ENCODE measurements at places on chromosomes 1 and 21.

DNA sequence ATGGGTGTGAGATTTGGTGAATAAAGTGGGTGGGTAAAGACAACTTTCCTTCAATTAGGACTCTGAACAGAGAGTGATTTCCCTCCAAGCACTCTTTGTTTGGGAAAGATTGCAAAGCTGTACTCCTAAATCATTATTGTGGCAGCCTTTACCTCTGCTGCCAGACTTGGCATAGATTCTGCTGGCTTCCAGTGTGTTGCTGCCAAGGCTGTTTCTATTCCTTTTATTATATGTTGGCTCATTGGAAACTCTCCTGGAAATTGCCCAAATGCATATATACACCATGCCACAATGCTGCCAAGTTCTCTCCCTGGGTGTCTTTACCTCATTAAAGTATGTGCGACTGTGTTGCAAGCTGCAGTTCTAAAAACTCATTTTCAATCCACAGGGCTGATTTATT lies 668.0 kb downstream of the MRPL39 start:
- H3K4me3 ChIP-seq, result no peak overlapping the region
- H3K36me3 ChIP-seq, result no peaks in the 10 kb centered on the region
- no peaks in the 10 kb centered on the region for H3K4me1 ChIP-seq
- no peaks in the 10 kb centered on the region for H3K27me3 ChIP-seq
- H3K27ac ChIP-seq, result no peak overlapping the region
- no peak for DNase-seq

GRCh38 chr1:212899845-212900244 lies 41.8 kb downstream of the FLVCR1 start:
- no peak for DNase-seq
- no peak overlapping the region for H3K4me3 ChIP-seq
- no peak overlapping the region for H3K27ac ChIP-seq

GRCh38 chr21:32687643-32688345 lies 40.0 kb downstream of the SYNJ1 start:
- H3K4me3 ChIP-seq, result no peak overlapping the region
- no peak for DNase-seq
- H3K27me3 ChIP-seq, result no peaks in the 10 kb centered on the region
- no peaks in the 10 kb centered on the region for H3K4me1 ChIP-seq
- peaks cover 15% of the 10 kb centered on the region for H3K36me3 ChIP-seq
- no peak overlapping the region for H3K27ac ChIP-seq

- no peak overlapping the region for H3K27ac ChIP-seq
- no peak overlapping the region for H3K4me3 ChIP-seq
- H3K36me3 ChIP-seq, result no peaks in the 10 kb centered on the region
- DNase-seq, result no peak
- peaks cover 6% of the 10 kb centered on the region for H3K4me1 ChIP-seq
Observed at GRCh38 chr1:53377438-53377841, 49.6 kb upstream of the LRP8 start.

DNA sequence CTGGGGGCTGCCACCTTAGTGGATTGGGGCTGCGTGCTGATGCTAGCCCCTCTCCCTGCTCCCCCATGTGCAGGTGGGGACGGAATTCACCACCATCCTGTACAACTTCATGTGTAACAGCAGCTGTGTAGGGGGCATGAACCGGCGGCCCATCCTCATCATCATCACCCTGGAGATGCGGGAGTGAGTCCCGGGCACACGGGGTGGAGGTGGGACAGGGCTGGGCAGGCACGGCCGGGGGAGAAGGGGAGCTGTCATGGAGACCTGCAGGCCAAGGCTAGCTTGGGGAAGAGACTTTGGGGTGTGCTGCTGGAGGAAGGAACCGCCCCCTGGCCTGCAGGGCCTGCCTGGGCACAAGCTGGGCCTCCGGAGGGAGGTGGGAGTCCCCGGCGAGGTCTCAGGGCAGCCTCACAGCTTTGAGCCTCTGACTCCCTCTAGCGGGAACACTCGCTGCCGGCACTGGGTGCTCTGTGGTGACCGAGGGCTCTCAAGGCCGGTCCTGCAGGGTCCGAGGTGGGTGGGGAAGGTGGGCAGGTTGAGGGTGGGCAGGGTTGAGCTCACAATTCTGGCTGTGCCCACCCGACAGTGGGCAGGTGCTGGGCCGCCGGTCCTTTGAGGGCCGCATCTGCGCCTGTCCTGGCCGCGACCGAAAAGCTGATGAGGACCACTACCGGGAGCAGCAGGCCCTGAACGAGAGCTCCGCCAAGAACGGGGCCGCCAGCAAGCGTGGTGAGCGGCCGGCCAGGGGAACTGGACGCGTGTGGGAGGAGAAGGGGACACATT lies 25.0 kb upstream of the CCDC27 start:
- no peaks in the 10 kb centered on the region for H3K4me1 ChIP-seq
- no peaks in the 10 kb centered on the region for H3K36me3 ChIP-seq
- H3K27ac ChIP-seq, result no peak overlapping the region

GRCh38 chr1:228315945-228316588 lies 90.6 kb downstream of the TRIM11 start:
- no peaks in the 10 kb centered on the region for H3K36me3 ChIP-seq
- DNase-seq, result no peak
- H3K4me1 ChIP-seq, result no peaks in the 10 kb centered on the region
- no peak overlapping the region for H3K27ac ChIP-seq
- no peaks in the 10 kb centered on the region for H3K27me3 ChIP-seq

GRCh38 chr1:217343907-217344306 lies 287.0 kb downstream of the GPATCH2 start:
- H3K36me3 ChIP-seq, result no peaks in the 10 kb centered on the region
- H3K27me3 ChIP-seq, result peaks cover 7% of the 10 kb centered on the region
- DNase-seq, result no peak
- H3K27ac ChIP-seq, result no peak overlapping the region

DNA sequence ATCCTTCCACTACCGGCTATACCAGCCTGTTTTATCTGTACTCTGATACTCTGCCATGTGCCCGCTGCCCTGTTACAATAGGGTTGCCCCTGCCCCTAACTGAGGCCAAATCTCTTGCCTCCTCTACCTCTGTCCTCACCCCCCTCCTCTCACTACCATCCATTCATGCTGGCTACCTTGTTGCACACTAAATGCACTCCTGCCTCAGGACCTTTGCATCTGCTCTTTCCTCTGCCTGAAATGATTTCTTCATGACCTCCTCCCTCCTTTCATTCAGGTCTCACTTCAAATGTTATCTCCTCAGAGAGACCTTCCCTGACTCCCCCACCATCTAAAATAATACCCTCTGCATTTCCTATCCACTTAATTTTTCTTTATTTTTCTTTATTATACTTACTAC lies 7.7 kb upstream of the SYDE2 start:
- H3K4me1 ChIP-seq, result peaks cover 12% of the 10 kb centered on the region
- H3K36me3 ChIP-seq, result no peaks in the 10 kb centered on the region
- no peak overlapping the region for H3K27ac ChIP-seq
- H3K4me3 ChIP-seq, result no peak overlapping the region
- DNase-seq, result no peak
- H3K27me3 ChIP-seq, result no peaks in the 10 kb centered on the region

GRCh38 chr1:113252166-113252565 lies 138.1 kb upstream of the MAGI3 start:
- no peak for DNase-seq
- H3K36me3 ChIP-seq, result no peaks in the 10 kb centered on the region
- no peak overlapping the region for H3K27ac ChIP-seq

- H3K36me3 ChIP-seq, result peaks cover 31% of the 10 kb centered on the region
- no peaks in the 10 kb centered on the region for H3K27me3 ChIP-seq
- DNase-seq, result peak; percentile 93
- peak overlapping the region; percentile 45 for H3K27ac ChIP-seq
- peaks cover 61% of the 10 kb centered on the region for H3K4me1 ChIP-seq
- H3K4me3 ChIP-seq, result no peak overlapping the region
Observed at GRCh38 chr1:154176337-154176736, 15.6 kb downstream of the TPM3 start.

DNA sequence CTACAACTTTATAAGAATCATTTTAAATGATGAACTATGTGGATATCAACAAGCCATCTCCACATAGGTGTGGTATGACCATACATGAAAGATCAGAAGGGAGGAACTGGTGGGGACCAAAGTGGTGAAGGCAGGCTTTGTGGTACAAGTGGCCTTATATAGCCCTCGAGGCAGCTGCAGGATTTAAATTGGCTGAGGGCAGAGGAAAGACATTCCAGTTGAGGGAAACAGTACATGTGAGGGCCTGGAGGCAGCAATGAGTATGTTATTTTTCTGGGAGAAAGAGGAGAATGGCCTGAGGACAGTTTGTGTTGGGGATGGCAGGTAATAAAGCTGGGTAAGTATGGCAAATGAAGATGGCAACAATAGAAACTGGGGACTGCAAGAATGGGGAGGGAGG lies 17.1 kb downstream of the OSCP1 start:
- no peak overlapping the region for H3K27ac ChIP-seq
- no peaks in the 10 kb centered on the region for H3K27me3 ChIP-seq
- no peaks in the 10 kb centered on the region for H3K4me1 ChIP-seq
- H3K4me3 ChIP-seq, result no peak overlapping the region
- H3K36me3 ChIP-seq, result no peaks in the 10 kb centered on the region

DNA sequence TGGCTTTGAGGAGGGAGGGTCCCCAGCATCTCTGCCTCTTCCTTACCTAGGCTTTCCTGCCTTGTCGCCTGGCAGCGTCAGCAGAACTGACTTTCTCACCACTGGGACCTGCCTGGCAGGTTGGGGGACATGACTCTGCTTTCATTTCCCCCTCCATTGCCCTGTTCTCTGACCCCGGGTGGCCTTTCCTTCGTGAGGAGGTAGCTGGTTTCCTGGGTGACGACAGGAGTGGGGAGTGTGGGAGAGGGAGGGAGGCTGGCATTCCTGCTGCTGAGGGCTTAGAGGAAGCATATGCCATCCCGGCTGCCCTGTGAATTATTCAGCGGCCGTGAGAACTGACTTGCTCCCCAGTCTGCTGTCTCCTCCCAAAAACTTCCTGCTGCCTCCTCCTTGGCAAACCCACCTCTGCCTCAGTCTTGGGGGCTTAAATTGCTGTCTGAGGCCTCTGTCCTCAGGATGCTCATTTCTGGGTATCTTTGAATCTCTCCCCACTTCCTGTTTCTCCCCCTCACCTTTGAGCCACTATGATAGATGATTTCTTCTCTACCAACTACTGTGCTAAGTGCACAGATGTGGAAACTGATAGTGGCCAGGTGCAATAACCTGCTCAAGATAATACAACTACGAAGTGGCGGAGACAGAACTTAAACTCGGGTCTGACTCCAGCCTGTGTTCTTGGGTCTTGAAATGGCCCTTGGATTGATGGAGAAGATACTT lies 182.0 kb upstream of the CSF3R start:
- no peaks in the 10 kb centered on the region for H3K36me3 ChIP-seq
- no peak overlapping the region for H3K27ac ChIP-seq
- peaks cover 4% of the 10 kb centered on the region for H3K27me3 ChIP-seq
- no peaks in the 10 kb centered on the region for H3K4me1 ChIP-seq
- H3K4me3 ChIP-seq, result no peak overlapping the region

DNA sequence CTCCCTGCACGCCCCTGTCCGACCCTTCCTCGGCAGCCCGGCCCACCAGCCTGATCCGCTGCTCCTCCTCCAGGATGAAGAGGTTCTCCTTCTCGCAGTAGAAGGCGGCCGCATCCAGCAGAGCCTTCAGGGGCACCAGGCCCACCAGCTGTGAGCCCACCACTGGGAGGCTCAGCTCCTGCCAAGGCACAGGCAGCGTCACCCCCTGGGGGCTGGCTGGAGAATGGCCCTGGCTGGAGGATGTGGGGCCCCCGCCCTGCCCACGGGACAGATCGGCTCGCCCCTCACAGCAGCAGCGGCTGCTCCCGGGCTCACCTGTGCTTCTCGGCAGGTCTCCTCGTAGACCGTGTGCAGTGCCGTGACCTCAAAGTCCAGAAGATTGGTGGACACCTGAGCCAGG lies 5.3 kb downstream of the FTCD start:
- no peaks in the 10 kb centered on the region for H3K36me3 ChIP-seq
- no peaks in the 10 kb centered on the region for H3K4me1 ChIP-seq
- H3K27me3 ChIP-seq, result no peaks in the 10 kb centered on the region
- H3K27ac ChIP-seq, result no peak overlapping the region
- no peak for DNase-seq

GRCh38 chr1:93620841-93621210 lies 60.8 kb downstream of the BCAR3 start:
- H3K36me3 ChIP-seq, result peaks cover 6% of the 10 kb centered on the region
- peak; percentile 39 for DNase-seq
- peaks cover 82% of the 10 kb centered on the region for H3K4me1 ChIP-seq
- H3K27me3 ChIP-seq, result no peaks in the 10 kb centered on the region
- no peak overlapping the region for H3K4me3 ChIP-seq

DNA sequence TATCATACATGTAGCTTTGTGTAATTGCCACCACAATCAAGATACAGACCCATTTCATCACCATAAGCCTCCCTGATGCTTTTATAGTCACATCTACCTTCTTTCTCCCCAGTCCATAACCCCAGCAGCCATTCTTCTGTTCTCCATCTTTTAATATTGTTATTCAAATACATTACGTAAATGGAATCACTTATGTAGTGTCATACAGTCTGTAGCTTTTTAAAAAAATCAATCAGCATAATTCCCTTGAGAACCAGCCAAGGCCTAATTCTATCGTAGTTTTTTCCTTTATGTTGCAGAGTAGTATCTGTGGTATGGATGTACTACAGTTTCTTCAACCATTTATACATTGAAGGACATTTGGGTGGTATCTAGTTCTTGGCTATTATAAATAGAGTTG lies 31.6 kb upstream of the WDR26 start:
- H3K36me3 ChIP-seq, result no peaks in the 10 kb centered on the region
- H3K27ac ChIP-seq, result no peak overlapping the region
- DNase-seq, result no peak
- H3K27me3 ChIP-seq, result no peaks in the 10 kb centered on the region
- H3K4me3 ChIP-seq, result no peak overlapping the region
- no peaks in the 10 kb centered on the region for H3K4me1 ChIP-seq

- H3K27ac ChIP-seq, result peak overlapping the region; percentile 93
Observed at GRCh38 chr1:1374589-1374928, 448 bp downstream of the AURKAIP1 start.

- H3K27me3 ChIP-seq, result no peaks in the 10 kb centered on the region
- no peaks in the 10 kb centered on the region for H3K36me3 ChIP-seq
- no peak for DNase-seq
- H3K4me1 ChIP-seq, result no peaks in the 10 kb centered on the region
- H3K27ac ChIP-seq, result no peak overlapping the region
Observed at GRCh38 chr1:45297666-45298356, 28.9 kb upstream of the HPDL start.

- no peak for DNase-seq
- no peak overlapping the region for H3K4me3 ChIP-seq
- no peaks in the 10 kb centered on the region for H3K4me1 ChIP-seq
- no peaks in the 10 kb centered on the region for H3K27me3 ChIP-seq
Observed at GRCh38 chr1:15042866-15043265, 110.7 kb upstream of the TMEM51 start.

GRCh38 chr1:205285381-205286101 lies 36.0 kb downstream of the NUAK2 start:
- H3K27me3 ChIP-seq, result no peaks in the 10 kb centered on the region
- H3K4me3 ChIP-seq, result no peak overlapping the region
- H3K4me1 ChIP-seq, result peaks cover 49% of the 10 kb centered on the region
- H3K36me3 ChIP-seq, result no peaks in the 10 kb centered on the region
- H3K27ac ChIP-seq, result peak overlapping the region; percentile 50

GRCh38 chr1:174074757-174075156 lies 52.6 kb upstream of the RC3H1 start:
- H3K27ac ChIP-seq, result no peak overlapping the region
- no peak overlapping the region for H3K4me3 ChIP-seq
- H3K27me3 ChIP-seq, result no peaks in the 10 kb centered on the region
- no peaks in the 10 kb centered on the region for H3K36me3 ChIP-seq

GRCh38 chr1:31701091-31701736 lies 2.6 kb downstream of the COL16A1 start:
- H3K4me3 ChIP-seq, result peak overlapping the region; percentile 84
- peaks cover 47% of the 10 kb centered on the region for H3K4me1 ChIP-seq
- DNase-seq, result peak; percentile 93
- H3K36me3 ChIP-seq, result peaks cover 24% of the 10 kb centered on the region
- peak overlapping the region; percentile 89 for H3K27ac ChIP-seq
- H3K27me3 ChIP-seq, result no peaks in the 10 kb centered on the region
